ENCODE measurements at places on chromosomes 16 and 17.

DNA sequence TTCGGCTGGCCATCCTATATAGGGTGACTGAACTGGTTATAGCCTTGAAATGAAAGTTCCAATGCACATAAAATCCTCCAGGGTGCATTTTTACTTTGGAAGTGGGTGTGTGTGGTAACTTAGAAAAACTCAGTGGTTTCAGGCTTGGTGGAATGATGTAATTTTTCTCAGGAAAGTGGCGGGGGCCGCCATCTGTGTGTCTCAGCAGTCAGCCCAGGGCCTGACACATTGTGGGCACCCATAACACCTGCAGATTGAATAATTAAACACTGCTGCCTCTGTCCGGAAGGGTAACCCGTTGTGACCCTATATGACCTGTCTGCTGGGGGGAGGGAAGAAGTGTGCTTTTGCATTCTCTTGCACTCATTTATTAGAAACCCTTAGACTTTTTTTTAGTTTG lies 2.2 kb upstream of the PDP2 start:
- no peak for DNase-seq

GRCh38 chr17:40516581-40517285 lies 15.3 kb upstream of the TNS4 start:
- DNase-seq = no peak

DNA sequence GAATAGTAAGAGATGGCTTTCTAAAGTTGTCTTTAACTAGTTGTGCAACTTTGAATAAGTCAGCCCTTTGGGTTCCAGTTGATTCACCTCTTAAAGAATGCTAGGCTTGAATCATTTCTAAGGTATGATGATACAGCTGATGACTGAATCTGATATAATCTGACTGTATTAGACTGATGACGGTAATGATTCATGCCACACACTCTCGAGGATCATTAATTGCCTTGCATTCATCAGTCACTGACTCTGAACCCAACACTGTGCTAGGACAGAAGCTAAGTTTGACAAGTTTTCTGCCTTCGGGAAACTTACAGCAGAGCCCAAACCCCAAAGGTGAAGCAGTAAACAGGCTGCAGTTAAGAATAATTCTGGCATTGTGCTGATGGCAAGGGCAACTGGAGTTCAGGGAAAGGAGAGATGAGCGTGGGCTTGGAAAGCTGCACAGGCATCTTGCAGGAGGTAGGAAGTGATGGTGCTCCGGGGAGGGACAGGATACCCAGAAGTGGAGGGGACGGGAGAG lies 25.8 kb downstream of the ASIC2 start:
- no peak for DNase-seq

GRCh38 chr17:73791631-73792030 lies 147.4 kb upstream of the SDK2 start:
- no peak for DNase-seq

DNA sequence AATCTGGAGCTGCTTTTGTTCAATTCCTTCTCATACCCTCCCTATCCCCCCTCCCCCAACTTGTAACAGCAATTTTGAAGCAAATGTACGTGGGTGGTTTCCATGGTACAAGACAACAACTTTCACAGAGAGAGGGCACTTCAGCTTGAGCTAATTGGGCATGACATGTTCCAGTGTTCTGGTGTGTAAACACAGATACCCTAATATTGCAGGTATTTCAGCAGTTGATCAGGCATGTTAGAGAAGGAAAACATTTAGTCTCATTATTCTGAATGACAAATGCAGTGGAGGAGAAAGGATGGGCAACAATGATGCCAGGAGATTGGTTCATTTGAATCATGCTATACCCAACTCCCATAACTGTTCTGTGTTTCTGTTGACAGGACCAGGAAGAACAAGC lies 137.5 kb downstream of the TRIM37 start:
- no peak for DNase-seq

DNA sequence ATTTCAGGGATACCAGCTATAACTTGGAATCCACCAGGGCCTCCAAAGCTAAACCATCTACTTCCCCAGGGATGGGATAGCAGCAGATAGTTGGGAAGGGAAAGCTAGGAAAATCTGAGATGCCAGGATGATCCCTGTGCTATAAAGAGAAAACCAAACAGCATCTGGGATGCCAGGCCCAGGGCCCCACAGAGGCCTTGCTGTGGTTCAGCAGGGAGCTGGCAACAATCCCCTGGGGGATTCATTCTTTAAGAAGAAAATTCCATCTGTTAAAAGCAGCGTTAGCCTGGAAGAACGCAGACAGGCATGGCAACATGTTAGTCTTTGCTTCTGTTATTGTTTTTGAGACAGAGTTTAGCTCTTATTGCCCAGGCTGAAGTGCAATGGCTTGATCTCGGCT lies 16.6 kb downstream of the MYO18A start:
- DNase-seq = no peak

GRCh38 chr16:87919681-87919994 lies 16.7 kb downstream of the CA5A start:
- no peak for DNase-seq

DNA sequence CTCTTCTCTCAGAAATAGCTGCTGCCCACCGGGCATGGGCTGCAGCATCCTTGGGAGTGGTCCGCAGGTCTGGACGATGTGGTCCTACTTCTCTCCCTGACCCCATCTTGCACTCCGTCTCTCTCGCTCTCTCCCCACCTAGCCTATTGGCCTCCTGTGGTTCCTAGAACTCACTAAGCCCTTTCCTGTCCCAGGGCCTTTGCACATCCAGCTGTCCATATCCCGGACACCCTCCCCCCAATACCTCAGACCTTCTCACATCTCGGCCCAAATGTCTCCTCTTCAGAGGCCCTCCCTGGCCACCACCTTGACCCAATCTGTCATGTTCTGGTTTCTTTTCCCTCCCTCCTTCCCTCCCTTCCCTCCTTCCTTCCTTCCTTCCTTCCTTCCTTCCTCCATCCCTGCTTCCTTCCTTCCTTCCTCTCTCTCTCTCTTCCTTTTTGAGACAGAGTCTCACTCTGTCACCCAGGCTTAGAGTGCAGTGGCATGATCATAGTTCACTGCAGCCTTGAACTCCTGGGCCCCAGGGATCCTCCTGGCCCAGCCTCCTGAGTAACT lies 4.5 kb downstream of the SLC4A1 start:
- no peak for DNase-seq

GRCh38 chr16:68800257-68800875 lies 43.0 kb upstream of the TANGO6 start:
- no peak for DNase-seq

DNA sequence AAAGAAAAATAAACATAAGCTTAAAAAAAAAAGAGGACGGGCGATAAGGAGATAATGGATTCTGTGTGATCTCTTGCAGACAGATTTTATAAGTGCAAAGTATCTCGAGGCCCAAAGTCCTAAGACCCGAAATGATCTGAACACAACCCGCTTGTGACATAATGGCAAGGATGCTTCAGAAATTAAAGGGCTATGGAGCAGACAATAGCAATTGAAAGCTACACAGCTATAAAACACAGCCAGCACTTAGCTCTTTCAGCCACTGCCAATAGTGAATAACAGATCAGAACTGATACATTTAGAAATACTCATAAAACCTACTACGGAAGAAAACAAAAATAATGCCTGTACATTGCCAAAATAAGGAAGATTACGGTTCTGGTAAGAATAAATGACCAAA lies 117.5 kb downstream of the ZFHX3 start:
- DNase-seq = no peak

- DNase-seq = no peak
Measured at GRCh38 chr17:298791-299450, 53.7 kb downstream of the RPH3AL start.

DNA sequence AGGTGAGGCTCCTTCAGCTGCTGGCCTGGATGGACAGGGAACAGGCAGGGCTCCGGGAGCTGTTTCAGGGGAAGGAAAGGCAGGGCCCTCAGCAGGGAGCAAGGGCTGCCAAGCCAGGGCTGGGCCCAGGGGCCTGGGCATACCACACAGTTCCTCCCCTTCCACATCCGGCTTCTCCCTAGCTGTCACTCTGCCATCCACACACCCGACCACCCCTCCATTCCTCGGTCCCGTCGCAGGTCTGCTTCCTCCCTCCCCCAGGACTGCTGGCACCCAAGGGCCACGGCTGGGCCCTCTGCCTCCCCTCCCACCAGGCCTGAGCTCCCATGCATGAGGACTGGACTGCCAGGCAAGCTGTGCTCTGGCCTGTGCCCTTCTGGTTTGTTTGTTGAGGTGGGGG lies 24.0 kb downstream of the CDIP1 start:
- DNase-seq = no peak

- no peak for DNase-seq
Measured at GRCh38 chr16:65312795-65313194, 190.9 kb upstream of the CDH11 start.

DNA sequence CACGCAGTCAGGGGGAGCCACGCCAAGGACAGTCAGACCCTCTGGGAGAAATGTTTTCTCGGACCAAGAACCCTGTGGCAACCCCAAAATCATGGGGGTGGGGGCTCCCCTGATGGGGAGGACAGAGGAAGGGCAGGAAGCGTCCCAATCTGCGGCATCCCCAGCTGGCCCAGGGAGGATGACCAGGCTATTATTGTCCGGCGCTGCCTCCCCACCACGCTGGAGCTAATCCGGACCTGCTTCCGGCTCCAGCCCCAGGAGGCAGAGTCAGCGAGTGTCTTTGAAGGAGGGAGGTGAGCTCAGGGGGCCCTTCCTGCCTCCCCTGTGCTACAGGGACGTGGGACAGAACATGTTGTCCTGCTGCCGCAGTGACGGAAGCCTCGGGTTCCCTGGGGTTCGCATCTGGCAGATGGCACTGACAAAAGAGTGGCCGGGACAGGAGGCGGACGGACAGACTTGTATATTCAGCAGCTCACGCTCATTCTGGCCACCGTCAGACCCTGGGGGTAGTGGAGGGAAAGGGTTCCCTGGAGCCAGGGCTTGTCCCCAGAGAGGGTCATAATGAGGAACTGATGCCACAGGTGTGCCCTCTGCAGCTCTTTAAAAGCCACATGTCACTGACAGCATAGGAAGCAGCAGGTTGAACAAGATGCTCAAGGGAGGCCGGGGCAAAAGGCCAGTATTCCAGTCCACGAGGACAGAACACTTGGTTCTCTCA lies 54.3 kb upstream of the CDC42EP4 start:
- DNase-seq = no peak

GRCh38 chr16:73912850-73913249 lies 383.8 kb upstream of the PSMD7 start:
- DNase-seq = no peak

DNA sequence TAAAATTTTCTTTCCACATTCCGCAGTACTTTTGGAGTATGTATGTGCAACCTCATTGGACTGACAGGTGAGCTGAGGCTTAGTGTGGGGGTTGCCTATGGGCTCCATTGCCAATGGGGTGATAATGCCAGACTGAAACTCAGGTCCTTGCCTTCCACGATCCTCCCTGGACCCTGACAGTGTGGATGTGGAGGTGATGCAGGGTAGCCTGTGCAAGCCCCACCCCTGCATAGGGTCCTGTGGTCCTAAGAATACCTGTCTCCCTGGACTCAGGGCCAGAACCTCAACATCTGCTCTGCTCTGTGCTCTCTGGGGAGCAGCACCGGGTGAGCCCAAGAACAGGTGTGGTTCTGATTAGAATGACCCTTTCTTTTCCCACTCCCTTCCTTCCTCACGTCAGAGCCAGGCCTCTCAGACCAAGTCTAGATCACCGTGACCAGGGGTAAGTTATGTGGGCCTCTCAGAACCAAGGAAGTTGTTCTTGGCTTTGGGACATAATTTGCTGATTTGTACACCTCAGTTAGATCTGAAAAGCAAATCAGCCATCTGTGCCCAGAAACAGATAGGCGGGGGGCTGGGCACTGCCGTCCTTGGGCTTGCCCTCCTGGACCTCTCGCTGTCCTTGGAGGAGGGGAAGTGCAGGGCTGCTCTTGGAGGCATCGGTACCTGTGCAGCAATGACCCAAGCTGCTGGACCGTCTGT lies 8.4 kb upstream of the TNS4 start:
- no peak for DNase-seq

- DNase-seq = no peak
Measured at GRCh38 chr16:54355251-54355650, 68.7 kb upstream of the IRX3 start.

GRCh38 chr17:74865504-74866197 lies 6.0 kb upstream of the GRIN2C start:
- no peak for DNase-seq

- no peak for DNase-seq
Measured at GRCh38 chr16:85385463-85386331, 227.4 kb upstream of the GSE1 start.

GRCh38 chr16:85513649-85514048 lies 99.5 kb upstream of the GSE1 start:
- no peak for DNase-seq

GRCh38 chr17:73617501-73617900 lies 26.7 kb downstream of the SDK2 start:
- no peak for DNase-seq

DNA sequence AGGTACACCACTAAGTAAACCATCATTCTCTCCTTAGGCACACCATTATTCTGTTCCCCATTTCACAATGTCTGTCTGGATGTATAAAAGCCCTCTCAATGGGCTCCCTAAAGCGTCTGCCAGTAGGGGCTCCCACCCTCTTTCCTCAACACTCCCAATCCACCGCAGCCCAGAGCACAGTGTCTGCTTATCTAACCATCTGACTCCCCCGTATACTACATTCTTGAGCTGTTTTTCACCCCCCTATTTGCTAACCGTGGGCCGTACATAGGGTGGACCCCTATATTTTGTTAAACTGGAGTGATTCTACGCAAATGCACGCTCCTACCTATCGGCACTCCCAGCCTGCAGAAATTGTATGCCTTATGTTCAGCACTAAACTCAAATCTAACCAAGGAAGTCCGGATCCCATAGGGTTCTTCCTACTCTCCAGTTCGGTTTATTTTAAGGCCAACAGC lies 685 bp upstream of the PSMD3 start:
- DNase-seq = no peak

DNA sequence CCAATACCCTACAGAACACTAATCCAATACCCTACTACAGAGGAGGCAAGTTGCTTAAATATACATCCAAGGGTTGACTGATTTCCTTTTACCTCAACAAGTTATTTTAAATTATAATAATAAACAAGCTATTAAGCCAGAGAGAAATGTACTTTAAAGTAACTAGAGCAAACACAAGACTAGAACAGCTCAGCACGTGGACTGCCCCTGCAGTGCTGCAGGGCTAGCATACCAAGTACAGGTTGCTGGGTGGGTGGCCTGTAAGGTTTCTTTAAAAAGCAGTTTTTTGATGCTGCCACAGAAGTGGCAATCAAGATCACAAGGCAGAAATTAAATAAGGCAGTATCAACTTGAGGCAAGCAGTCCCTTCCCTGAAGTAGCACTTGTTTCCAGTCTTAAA lies 63.5 kb downstream of the PARN start:
- no peak for DNase-seq

DNA sequence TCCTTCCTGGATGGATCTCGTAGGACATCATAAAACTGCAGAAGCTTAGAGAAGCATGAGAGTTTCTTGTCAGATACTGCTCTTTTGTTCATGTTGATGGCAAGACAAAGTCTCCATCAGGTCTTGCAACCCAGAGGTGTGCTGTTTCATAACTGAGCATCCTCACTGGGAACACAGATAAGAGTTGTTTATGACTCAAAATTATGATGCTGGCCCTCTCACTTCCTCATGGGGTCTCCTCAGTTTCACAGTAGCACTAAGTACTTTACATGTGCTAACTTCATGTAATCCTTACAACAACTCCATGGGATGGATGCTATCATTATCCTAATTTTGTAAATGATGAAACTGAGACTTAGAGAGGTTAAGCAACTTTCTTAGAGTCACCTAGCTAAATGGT lies 14.4 kb downstream of the SCPEP1 start:
- no peak for DNase-seq

Data from cerebellar nuclear complex (tissue), 1 donor.